ENCODE measurements at places on chromosomes 5 and 9.

GRCh38 chr9:38339087-38339486, 53.4 kb upstream of the ALDH1B1 start:
- DNase-seq: no peak

DNA sequence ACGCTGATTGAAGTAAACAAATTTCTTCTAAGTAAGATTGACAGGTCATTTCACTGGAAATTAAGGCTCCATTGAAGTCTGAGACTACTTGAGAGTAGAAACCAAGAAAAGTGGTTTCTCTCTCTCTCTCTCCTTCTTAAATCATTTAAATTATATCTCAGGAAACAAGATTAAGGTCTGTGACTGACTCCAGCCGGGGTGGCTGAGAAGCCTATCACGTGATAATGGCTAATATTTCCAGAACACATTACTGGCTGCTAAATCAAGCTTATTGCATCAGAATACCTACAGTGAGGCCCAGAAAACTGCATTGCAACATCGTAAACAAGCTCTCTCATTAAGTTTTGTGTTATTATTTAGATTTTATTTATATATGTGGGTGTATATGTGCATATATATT, 88.4 kb downstream of the PTCD2 start:
- DNase-seq: no peak

DNA sequence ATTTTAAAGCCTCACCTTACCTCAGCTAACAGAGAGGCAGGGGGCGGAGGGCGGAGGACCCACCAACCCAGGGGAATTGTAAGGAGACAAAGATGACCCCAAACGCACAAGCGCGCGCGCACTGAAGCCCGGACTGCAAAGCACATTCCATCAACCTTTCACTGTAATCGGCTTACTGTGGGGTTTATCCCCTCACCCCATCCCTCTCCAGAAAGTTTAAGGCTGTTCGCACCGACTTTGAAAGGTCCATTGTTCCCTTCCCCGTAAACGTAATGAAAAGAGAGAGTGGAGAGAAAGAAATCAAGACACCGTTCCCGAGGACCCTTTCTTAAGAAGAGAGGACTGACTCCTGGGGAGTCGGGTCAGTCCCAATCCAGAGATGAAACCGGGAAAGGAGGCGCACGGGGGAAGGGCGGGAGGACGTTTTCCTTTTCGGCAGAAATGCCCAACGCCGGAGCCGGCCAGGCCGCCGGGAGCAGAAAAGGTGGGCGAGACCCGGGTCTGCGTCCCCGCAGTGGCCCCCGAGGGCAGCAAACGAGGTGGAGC, 464 bp downstream of the CEMIP2 start:
- peak; percentile 77 for DNase-seq

DNA sequence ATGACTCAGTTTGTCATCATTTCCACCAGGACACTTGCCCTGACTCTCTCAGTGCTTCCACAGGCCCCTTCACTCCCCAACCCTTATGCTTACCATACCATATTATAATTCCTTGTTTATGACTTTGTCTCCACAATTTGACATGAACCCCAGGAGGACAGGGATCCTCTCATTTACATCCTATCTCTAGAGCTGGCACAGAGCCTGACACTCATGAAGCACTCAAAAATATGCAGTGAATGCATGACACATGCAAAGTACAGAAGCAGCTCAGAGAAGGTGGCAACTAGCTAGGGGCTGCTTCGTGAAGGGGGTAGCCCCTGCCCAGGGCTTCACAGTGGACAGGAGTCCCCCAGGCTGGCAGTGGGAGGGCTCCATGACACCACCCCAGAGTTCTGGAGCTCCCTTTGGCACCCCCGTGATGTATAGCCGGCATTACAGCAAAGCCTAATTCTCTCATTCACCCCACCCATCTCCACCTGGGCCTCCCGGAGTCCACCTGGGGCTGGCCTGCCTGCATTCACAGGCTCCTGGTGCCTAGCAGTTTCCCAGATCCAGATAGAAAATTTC, 112.0 kb upstream of the SPOCK1 start:
- DNase-seq: no peak

- DNase-seq: peak; percentile 88
These were observed 61.8 kb downstream of the SPATA31C2 start for GRCh38 chr9:88076286-88077070.
